SJCRH30 (cell line): ENCODE measurements at places on chromosomes 2 and 18. TPM values are rescaled to one million over a fixed set of nuclear protein-coding genes. Genes with fewer than 3 reads are reported as not detected.

- H3K4me3 ChIP-seq: no peak overlapping the region
- no peaks in the 10 kb centered on the region for H3K27me3 ChIP-seq
- H3K4me1 ChIP-seq: no peaks in the 10 kb centered on the region
- no peak for DNase-seq
- no peaks in the 10 kb centered on the region for H3K36me3 ChIP-seq
Measured at GRCh38 chr18:5250603-5251002, 44.9 kb downstream of the ZBTB14 start.

Gene PRKAG3
- total RNA-seq: 0.13 and 0.16 TPM in 2 replicates

Gene C1QL2
- not detected in 2 replicates for total RNA-seq

Gene ABCG5
- total RNA-seq: not detected in 2 replicates

Gene SLC19A3
- total RNA-seq: not detected in 2 replicates

- no peaks in the 10 kb centered on the region for H3K27me3 ChIP-seq
- H3K4me3 ChIP-seq: no peak overlapping the region
- DNase-seq: no peak
- no peaks in the 10 kb centered on the region for H3K36me3 ChIP-seq
- H3K27ac ChIP-seq: no peak overlapping the region
Measured at GRCh38 chr18:60978338-60978737, 354.9 kb upstream of the CDH20 start.
